ENCODE measurements at places on chromosomes 4 and X. TPM values are rescaled to one million over a fixed set of nuclear protein-coding genes. Genes with fewer than 3 reads are reported as not detected.

ZCCHC13 gene
- total RNA-seq, result not detected

DTHD1 gene
- not detected for total RNA-seq

TMEM271 gene
- not detected for total RNA-seq

ANKRD17 gene
- 47.0 TPM for total RNA-seq

MAGEE2 gene
- total RNA-seq, result not detected

RAB28 gene
- 7.0 TPM for total RNA-seq

MED14 gene
- 17.9 TPM for total RNA-seq

HTN1 gene
- total RNA-seq, result not detected

RBM46 gene
- total RNA-seq, result 0.81 TPM

SPOCK3 gene
- total RNA-seq, result 0.98 TPM

AIFM1 gene
- 16.9 TPM for total RNA-seq

GRPR gene
- total RNA-seq, result not detected
